Skeletal muscle cell (primary cell): ENCODE measurements at places on chromosomes 3 and 15.

DNA sequence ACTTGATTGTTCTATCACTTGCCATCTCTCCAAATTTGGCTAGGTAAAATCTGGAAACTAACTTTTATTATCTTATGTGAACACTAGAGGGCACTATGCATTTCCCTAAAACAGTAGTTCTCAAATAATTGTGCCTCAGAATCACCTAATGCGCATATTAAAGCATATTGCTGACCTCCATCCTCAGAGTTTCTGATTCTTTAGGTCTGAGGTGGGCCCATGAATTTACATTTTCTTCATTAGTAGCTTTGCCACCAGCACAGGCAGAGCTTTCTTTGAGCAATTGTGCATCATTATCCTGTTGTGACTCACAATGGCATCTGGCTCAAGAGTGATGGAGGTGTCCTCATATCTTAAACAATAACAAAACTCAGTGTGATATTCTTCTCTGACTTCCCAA, 17.5 kb upstream of the BCHE start:
- no peak for DNase-seq

- peak; percentile 39 for DNase-seq
Measured at GRCh38 chr3:80677796-80678195, 910.0 kb upstream of the ROBO1 start.

DNA sequence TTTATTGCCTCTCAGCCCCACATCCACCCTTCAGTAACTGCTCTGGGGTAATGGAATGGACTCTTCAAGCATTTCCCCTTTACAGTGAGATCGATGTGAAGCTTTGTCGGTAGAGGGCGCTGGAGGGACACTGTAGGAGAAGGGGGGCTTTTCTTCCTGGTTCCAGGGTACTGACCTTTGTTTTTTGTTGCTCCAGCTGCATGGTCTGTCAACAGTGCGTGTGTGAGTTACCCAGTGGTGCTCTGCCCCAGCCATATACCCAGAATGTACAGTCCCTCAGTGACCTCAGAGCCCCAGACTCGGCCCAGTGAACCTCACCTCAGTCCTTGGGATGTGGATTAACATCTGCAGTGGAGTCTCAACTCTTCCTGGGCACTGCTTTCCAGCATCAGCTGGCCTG, 180.3 kb upstream of the TSC22D2 start:
- DNase-seq = no peak

DNA sequence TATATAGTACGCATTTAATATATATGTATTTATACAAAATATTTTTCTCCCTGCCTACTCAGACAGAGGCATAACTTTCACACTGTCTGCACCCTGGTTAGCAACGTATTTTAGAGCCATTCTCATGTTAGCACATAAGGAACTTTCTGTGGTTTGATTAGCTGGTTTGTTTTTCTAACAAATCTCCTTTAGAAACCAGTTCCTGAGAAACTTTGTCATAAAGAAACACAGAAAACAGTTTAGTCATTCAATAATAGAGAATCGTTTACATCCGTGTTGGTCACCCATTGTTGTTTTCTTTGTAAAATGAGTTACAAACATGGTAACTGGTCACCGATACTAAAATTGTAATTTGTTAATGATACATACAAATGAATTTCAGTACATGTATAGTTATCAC, 5.9 kb upstream of the NGRN start:
- no peak for DNase-seq

DNA sequence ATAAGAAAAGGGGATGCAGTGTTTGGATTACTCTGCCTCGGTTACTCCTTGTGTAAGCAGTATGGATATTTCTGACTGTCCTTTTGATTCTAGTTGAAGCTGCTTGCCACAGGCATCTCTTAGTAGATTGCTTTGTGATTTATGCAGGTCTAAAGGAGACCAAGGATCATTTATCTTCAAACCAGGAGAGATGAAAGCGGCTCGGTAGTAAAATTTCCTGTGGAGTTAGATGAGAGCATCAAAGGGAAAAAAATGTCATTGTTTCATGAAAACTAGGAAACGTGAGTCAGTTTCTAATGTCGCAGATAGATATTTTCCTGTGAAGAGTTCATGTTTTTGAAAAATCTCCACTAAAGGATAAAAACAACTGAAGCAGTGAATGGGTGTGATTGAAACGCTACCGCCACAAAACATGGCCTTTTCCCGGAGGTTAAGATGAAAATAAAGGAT, 254.0 kb upstream of the TBL1XR1 start:
- no peak for DNase-seq

GRCh38 chr15:79314811-79315210, 3.9 kb downstream of the TMED3 start:
- DNase-seq = no peak

DNA sequence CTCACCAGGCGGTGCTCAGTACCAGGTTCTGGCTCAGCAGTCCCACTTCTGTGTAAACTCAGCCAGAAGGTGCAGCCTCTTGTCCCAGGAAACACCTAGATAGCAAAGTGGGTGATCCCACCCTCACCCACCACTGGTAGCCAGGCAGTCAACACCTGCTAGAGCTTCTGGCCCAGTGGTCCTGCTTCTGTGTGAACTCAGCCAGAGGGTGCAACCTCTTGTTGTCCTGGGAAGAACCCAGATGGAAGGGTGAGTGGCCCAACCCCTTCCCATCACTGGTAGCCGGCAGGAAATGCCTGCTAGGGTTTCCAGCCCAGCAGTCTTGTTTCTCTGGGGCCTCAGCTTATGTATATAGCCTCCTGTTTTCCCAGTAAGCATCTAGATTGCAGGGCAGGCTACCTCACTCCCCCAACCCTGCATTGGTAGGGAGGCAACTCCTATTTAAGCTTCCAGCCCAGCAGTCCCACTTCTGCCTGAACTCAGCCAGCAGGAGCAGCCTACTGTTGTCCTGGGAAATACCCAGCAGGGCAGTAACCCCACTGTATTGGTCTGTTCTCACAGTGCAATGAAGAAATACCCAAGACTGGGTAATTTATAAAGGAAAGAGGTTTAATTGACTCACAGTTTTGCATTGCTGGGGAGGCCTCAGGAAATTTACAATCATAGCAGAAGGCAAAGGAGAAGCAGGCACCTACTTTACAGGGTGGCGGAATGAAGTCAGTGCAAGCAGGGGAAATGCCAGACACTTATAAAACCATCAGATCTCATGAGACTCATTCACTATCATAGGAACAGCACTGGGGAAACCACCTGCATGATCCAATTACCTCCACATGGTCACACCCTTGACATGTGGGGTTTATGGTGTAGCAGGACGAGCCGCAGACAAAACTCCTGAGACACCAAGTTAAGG, 110.6 kb downstream of the DTWD1 start:
- no peak for DNase-seq

- no peak for DNase-seq
Measured at GRCh38 chr3:10508619-10509260, 3.4 kb upstream of the ATP2B2 start.

- no peak for DNase-seq
Measured at GRCh38 chr3:45345846-45346580, 42.4 kb upstream of the LARS2 start.

DNA sequence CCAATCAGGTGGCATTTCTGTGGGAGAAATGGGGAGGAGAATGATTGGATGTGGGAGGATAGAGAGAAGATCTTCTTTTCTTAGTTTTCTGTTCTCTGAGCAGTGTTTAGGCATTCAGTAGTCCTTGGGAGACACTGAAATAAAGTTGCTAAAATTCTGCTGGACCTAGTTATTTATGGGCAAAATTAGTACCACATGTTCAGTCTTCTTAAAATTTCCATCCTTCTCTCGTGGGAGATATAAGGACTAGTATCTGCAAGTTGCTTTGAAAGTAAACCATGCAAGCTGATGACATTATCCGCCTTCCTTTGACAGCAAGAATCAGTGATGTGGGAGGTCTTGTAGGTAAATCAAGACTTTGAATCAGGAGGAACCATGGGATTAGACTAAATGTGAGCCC, 19.9 kb upstream of the CHST2 start:
- DNase-seq = no peak

DNA sequence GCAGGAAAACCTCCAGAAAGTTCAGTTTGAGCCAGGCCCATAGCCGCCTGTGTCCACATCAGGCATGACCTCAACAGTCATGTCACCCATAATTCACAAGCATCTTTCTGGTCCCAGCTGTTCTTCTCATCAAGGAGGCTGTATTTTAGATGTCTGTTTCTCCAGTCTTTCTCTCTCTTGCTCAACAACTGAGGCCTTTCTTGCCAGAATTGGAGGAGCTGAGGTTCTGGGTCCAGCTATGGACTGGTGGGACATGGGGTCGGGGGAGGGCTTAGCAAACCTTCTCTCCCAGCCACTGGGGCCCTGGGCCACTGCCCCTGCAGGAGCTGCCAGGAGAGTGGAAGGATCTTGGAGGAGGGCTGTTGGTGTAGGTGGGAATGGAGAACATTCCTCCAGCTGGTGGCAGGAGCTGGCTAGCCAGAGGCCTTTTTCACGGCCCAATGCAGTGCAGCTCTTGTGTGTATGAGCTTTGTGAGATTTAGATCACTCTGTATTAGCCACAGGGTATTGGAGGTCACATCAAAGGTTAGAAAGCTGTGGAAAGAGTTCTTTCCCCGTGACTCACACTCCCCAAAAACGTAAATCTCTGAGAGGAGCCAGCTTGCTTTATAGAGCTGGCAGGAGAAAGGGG, 23.5 kb downstream of the MAGEF1 start:
- DNase-seq = peak; percentile 74

- peak; percentile 55 for DNase-seq
Measured at GRCh38 chr15:73800662-73801345, 47.7 kb upstream of the INSYN1 start.

DNA sequence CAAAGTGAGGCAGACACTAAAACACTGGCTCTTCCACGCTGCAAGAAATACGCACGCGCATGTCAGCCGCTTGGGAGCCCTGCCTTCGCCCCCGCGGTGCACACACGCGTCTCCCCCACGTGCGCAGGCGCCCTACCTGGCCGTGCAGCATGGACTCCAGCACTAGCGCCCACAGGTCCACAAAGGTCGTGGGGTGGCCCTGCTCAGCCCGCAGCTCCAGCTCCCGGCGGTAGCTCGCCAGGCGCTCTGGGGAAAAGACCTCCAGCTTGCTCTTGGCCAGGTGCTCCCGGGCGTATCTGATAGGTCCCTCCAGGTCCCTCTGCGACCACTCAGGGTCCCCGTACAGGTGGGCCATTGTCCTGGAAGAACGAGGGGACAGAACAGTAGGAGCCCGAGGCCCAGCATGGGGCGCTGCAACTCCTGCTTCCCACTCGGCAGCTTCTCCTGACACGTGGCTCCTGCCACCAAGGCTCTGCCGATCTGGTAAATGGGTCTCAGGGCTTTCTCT, 14.9 kb downstream of the PLA2G4D start:
- no peak for DNase-seq

- DNase-seq = no peak
Measured at GRCh38 chr3:144499001-144499930, 527.6 kb downstream of the DIPK2A start.

- DNase-seq = peak; percentile 37
Measured at GRCh38 chr3:183385698-183386613, 42.5 kb downstream of the MCF2L2 start.

- peak; percentile 52 for DNase-seq
Measured at GRCh38 chr3:100913870-100914648, 79.2 kb downstream of the ABI3BP start.

- no peak for DNase-seq
Measured at GRCh38 chr3:113038328-113038727, 47.5 kb downstream of the GTPBP8 start.

- DNase-seq = no peak
Measured at GRCh38 chr3:65975032-65975431, 63.7 kb downstream of the MAGI1 start.

GRCh38 chr3:147521646-147522045, 112.5 kb downstream of the ZIC1 start:
- no peak for DNase-seq

DNA sequence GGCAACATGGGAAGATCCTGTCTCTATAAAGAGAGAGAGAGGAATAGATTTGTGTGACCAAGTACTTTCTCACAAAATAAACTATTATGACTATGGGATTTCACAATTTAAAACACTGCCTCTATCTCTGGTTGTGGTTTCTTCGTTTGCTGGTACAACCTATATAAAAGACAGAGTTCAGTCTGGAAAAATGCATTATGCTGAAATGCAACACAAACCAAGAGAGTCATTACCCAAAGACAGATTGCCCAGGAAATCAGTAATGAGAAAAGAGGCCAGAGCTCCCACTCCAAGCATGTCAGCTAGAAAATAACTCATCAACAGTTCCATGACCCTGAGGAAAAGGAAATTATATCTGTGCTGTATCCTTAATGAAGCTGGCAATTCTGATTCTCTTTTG, 23.2 kb downstream of the GPR176 start:
- no peak for DNase-seq

DNA sequence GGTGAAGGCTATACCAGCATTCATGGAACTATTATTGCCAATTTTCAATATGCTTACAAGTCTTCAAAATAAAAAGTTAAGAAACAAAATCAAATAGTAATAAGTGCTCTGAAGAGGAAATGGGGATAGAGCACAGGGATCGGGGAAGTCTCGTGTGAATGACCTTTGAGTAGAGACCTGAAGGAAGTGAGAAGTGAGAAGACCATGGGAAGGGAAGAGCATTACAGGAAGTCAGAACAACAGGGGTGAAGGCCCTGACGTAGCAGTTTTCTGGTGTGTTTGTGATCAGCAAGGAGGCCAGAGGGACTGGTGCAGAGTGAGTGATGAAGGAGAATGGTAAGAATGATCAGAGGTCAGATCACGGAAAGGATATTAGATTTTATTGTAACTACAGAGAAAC, 48.1 kb downstream of the STAC start:
- no peak for DNase-seq

DNA sequence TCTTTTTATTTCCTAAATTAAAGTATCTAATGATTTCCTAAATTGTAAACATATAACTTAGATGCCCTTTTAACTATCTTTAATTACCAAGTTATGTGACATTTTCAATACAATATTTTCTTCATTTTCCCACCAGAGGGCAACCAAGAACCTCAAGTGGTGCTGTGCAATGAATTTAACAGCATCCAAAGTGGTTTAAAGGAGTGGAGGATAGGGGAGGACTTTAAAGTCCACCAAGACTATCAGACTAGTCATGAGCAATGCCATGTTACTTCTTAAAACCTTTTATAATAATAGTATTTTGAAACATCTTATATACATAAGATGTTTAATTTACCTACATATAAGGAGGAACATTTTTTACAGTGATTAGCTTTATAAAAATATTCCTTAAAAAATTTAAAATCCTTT, 74.4 kb downstream of the DLG1 start:
- peak; percentile 19 for DNase-seq

DNA sequence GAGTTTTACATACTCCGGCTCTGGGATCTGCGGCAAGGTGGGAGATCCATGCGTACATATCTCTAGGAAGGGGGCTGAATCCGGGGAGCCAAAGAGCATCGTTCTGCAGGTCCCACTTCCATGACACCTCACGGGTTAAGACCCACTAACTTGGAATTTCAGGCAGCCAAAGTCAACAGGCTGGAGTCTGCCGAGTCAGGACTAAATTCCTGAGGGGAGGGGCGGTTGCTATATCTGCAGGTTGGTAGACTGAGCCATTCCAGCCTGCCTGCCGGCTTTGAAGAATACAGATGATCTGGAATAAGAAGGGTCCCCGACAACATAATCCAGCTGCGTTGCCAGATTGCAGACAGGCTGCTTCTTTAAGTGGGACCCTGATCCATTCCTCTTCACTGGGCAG, 65.4 kb upstream of the PEX5L start:
- no peak for DNase-seq
